ENCODE measurements at places on chromosomes 16 and 17.

DNA sequence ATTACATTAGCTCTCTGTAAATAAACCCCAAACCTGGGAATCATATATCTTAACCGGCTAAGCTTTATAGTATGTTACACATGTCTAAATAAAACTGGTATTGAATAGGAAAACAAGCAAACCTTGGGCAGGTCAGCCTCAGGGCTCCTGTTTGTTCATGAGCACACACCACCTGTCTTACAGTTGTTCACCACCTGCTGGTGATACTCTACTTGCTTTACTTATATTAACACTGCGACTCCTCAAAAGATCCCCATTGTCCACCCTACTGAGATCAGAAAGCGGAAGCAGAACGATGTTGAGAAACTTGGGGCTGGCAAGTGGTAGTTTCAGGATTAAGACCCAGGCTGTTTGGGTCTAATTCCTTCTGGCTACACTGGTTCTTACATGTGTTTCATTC, 16.4 kb downstream of the CDH13 start:
- no peak for DNase-seq

DNA sequence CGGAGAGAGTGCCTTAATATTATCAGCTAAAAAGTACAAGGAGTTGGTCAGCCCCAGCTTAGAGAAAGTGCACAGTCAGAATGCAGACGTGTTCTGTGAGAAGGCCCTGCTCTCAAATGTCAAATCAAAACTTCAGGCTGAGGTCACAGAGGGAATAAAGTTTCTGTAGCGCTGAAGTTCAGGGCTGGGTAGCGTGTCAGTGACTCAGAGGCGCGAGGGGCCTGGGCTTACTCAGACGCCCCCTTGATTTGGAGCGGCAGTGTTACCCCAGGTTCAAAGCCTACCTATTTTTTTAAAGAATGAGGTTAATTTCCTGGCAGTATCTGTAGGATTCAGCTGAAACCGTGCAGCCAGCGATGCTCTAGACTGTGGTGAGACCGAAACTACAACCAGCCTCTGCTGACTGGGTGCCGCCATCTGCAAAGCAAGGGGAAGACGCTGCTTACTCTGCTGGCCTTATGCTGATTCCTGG, 4.8 kb downstream of the CIAO3 start:
- DNase-seq, result no peak

DNA sequence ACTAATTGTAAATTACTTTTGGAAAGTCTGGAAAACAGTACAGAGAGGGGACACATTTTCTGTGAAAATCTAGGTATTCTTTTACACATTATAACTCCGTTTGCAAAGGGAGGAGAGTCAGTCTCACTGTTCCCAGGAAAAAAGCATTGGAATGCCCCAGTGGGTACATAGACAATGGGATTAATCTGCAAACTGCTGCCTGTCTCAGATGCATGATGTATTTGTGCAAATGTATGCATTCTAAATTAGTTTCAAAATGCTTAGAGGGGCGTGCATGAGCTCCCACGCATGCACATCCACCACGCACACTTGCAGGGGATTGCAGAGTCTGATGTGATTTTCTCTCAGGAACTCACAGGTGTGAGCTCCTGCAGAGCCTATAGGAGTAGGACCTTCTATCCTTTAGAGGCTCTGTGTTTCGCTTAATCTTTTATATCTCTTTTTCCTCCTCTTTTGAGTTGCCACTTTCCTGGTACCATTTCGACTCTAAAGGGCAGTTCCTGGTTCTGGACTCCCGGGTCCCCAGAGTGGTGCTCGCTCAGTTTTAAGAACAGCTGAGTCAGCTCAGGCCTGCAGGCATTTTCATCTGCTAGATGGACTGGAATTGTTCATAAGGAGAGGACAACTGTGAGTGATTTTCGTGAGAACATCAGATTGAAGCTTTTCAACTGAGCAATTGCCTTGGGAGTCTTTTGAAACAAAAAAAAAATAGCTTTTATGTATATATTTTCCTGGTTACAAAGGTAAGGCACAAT, 1.1 kb downstream of the BCO1 start:
- DNase-seq, result no peak

DNA sequence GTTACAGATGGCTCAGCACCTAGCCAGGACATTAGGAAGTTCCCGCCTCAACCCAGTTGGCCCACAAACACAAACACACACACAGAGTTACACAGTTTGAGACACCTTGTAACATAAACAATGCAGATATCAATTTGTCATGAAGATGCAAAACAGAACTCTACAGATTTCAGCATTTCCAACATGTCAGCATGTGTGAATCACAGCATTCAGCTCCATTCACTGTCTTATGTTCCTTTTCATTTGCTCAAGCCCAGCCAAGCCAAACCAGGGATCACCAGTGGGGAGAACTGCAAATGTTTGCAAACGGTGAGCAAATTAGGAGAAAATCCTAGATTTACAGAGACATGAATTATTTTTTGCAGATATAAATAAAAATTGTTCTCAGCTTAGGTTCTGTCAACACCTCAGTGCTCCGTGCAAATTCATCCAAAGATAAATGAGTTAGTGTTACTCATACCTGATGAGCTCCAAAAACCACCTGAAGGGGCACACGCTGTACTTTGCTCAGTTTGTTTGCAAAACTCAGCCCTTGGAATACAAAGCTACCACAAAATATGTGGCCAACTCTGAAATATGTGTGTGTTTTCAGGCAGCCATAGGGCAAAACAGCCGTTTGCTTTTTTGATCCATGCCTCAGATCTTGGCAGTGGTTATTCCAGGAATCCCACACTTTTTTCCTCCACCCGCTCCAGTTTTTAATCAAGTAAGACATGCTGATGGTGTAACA, 16.3 kb upstream of the COX10 start:
- DNase-seq, result peak; percentile 30

DNA sequence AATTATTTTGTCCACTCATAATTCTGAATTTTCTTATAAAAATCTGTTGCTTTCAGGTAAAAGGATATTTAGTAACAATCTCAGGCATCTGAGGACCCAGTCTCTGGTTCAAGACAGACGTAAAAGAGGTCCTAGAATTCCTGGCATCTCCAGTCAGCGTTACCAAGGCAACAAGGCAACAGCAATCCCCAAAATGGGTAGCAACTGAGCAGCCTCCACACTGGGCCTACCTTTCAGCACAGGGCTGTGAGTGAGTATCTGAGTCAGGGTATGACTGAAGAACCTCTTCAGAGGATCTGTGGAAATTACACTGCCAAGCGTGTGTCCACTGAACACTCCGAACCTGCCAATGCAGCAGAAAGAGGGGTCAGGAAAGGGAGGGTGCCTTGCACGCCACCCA, 20.8 kb downstream of the FANCA start:
- DNase-seq, result no peak

DNA sequence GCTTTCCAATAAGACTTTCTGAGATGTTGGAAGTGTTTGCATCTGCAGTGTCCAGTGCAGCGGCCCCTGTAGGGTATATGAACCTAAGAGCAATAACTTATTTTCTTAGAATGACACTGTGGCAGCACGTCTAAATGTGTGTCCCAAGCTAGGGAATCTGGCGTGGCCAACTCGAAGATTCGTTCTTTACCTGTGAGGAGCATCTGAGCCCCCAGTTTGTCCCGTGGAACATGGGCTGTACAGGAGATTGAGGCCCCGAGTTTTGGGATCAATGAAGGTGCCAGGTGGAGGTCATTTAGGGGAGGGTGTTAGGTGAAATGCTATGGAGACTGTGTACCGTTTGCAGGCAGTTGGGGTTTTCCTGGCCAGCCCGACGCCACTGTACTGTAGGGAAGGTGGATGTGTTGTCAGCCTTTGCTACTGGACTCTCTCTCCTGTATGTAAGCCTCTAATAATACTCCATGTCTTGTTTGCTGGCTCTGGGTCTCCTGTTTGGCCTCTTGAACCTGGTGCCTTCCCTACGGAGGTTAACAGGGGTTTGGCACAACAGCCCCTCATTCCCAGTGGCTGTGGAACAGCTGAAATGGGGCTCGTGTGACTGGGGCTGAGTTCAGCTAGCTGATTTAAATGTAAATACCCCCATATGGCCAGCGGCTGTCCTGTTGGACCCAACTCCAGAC, 45.5 kb upstream of the SDK2 start:
- DNase-seq, result no peak

- no peak for DNase-seq
Observed at GRCh38 chr17:8630227-8630801, at the start of gene MYH10. Gene MYH10 (minus strand): TSS chr17:8630725. CDS start chr17:8623246, 7,479 bp downstream.

- no peak for DNase-seq
Observed at GRCh38 chr17:82839617-82840292, at the start of gene ZNF750. Gene ZNF750 (minus strand): TSS chr17:82840022. CDS start chr17:82832454, 7,568 bp downstream.

GRCh38 chr16:27722207-27722606, 172.3 kb downstream of the KATNIP start:
- no peak for DNase-seq

- DNase-seq, result peak; percentile 55
Observed at GRCh38 chr16:29852654-29853053, 10.4 kb downstream of the CDIPT start.

DNA sequence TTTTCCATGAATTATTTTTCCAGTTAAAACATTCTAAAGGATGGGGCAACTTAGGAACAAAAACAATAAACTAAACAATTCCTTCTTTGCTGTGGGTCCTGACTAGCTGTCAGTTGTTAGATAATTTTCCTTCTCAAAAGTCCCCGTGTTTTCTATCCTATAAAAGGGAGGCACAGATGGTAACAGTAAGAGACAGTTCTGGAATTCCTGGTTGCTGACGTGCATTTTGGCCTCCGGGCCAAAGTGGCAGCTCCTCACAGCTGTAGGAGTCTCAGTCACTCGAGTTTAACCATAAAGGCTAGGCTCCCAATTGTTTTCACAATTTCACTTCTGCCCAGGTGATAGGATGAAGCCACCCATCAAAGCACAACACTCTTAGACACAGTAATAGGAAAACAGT, 77.0 kb upstream of the ZNF423 start:
- peak; percentile 54 for DNase-seq

DNA sequence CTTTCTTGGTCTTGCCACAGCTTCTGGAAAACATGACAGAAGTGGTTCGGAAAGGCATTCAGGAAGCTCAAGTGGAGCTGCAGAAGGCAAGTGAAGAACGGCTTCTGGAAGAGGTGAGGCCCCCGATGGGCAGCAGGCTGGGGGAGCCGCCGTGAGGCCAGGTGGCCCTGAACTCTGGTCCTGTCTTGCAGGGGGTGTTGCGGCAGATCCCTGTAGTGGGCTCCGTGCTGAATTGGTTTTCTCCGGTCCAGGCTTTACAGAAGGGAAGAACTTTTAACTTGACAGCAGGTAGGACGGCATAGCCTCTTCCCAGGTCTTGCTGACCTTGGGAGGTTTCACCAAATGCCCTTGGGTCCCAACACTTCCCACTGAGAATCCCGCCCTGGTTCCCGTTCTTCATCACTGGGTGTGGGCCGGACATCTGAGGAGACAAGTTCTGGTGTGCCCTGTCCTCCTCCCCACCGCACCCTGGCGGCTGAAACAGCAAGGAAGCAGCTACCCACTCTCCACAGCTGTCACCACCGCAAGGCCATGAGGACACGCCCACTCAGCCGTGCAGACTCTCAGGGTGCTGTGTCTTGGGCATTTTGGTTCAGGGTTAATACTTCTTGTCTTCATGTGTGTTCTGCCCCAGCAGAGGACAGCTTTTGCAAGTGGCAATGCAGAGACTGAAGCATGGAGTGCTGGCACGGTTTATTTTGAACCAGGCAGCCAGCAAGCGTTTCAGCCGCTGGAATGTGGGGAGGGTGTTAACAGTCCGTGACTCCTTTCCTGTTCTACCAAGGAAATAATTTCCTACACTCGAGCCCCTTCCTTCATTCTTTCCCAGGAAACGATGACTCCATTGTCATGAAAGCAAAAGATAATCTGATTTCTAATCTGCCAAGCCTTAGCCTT, 21.4 kb downstream of the NTAN1 start:
- DNase-seq, result no peak

- DNase-seq, result no peak
Observed at GRCh38 chr16:67509016-67509415, 19.6 kb upstream of the RIPOR1 start.

GRCh38 chr17:33696102-33696501, 403.0 kb upstream of the ASIC2 start:
- no peak for DNase-seq

DNA sequence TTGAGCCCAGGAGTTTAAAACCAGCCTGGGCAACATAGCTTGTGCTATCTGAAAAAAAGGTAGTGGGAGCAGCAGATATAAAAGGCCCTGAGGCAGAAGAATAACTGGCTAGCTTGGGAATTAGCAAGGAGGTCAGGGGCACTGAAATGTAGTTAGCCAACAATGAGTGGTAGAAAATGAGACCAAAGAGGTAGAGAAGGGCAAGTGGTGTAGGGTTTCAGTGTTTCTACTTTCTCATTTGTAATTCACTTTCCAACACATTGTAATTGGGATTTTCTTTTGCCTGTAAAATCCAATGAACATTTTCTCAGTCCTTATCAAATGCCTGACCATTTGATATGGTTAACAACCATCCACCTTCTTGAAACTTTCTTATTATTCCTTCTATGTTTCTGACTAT, 95.1 kb upstream of the CORO6 start:
- no peak for DNase-seq

DNA sequence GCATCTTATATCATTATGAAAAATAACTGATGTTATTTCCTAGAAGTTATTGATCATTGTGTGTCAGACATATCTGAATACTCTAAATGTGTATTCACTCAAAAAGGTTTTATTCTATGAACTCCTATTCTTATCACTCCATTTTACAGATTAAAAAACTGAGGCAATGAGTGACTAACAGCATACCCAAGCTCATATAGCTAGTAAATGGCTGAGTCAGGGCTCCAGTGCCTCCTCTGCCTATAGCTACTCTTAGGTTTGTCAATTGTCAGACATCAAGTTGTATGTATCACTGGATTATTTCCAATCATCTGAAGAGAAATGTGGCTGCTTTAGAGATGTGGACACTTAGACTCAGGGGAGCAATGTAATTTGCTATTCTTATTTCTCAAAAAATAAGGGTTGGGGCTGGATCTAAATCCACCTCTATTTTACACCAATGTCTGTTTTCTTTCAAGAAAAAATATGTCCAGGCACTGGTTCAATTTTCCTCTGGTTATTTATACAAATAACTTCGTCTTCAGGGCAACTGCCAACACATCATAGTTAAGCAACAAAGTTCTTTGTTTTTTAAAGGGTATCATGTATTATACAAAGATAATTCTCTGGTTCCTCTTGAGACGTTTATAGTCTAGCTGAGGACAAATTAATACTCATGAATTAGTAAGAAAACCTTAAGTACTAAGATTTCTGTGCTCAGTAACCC, 328.9 kb upstream of the MAF start:
- DNase-seq, result no peak
